ENCODE measurements at places on chromosomes 5 and 9.

- DNase-seq = no peak
Observed at GRCh38 chr5:122431298-122431697, 119.3 kb downstream of the SNCAIP start.

DNA sequence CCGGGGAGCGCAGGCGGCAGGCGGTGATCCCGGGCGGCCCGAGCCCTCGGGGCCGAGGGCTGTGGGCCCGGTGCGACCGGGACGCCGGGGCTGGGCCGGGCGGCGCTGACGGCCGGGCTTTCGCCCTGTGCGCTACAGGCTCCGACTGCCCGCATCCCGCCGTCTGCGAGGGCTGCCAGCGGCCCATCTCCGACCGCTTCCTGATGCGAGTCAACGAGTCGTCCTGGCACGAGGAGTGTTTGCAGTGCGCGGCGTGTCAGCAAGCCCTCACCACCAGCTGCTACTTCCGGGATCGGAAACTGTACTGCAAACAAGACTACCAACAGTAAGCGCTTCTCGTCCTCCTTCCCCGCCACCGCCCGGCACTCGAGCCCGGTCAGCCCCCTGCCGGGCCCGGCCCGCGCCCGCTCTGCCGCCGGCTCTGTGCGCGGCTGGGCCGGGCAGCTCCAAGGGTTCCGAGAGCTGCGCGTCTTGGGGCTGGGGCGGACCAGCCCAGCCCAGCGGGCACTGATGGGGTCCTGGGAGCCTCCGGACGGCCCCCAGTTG is 1.6 kb downstream of the LMX1B start:
- no peak for DNase-seq

- DNase-seq = no peak
Observed at GRCh38 chr9:137943655-137944054, 66.1 kb downstream of the CACNA1B start.

DNA sequence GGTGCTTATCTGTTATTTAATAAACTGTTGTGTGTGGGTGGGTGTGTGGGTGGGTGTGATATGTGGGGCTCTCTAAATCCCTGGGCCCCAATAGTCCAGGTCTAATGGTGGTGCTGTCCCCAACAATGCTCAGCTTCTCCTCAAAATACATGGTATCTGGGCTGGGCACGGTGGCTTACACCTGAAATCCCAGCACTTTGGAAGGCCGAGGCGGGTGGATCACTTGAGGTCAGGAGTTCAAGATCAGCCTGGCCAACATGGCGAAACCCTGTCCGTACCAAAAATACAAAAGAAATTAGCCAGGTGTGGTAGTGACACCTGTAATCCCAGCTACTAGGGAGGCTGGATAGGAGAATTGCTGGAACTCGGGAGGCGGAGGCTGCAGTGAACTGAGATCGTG is 4.5 kb upstream of the ORM1 start:
- DNase-seq = no peak

DNA sequence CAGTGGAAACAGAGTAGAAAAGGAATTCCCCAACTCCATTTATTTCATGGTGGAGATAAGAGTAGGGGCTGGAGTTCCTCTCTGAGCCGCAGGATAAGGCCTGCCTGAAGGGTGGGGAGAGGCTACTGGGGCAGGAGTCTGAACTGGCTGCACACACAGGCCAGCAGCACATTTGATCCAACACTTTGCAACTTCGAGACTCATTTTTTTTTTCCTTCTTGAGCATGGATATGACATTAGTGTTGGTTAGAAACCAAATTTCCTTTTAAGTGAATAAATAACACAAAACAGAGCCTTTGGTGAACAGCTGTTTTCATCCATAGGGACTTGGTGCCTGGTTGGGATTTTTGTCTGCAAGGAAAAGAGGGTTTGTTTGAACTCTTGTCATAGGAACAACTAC is 76.6 kb downstream of the RALGPS1 start:
- DNase-seq = no peak

- DNase-seq = no peak
Observed at GRCh38 chr9:98602839-98603500, 105.8 kb downstream of the GABBR2 start.

GRCh38 chr9:6270896-6271295 is 55.3 kb downstream of the IL33 start:
- no peak for DNase-seq

DNA sequence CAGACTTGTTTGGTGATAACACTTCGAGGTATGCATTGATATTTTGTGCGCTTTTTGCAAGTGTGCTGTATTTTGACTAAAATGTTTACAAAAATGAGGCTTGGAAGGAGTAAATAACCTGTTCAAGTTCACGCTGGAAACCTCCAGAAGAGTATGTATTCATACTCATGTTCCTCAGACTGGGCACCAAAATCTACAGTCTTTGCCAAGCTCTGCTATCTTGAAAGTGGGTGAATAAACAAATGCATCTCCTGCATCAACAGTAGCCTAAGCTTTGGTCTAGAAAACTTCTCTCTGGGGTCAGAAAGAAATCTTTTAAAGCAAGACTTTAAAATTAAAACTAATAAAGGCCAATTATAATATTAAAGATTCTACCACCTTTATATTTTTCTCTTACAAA is 157.9 kb downstream of the TRPM3 start:
- DNase-seq = no peak

DNA sequence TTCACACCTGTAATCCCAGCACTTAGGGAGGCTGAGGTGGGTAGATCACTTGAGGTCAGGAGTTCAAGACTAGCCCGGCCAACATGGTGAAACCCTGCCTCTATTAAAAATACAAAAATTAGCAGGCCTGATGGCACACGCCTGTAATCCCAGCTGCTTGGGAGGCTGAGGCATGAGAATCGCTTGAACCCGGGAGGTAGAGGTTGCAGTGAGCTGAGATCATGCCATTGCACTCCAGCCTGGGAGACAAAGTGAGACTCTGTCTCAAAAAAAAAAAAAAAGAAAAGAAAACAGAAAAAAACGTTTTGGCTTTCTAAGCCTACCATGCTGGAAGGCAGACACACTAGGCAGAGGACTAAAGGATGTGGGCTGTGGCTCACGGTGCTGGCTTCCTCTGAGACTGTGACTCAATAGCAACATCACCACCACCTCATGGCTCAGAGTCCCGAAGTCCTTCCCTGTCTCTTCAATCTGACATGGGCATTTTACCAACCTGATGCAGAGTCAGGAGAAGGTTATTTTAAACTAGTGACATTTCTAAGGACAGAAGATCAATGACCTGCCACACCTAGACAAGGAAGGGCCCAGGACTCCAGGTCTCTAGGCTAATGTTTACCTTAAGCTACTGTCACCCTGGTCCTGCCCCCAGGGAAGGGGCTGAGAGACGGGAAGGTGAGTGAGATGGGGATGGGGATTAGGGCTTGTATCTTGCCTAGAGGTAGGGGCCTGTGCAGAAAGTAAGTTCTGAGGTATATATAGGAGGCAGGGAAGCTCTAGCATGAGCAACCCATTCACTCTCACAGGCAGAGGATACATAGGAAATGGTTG is 3.7 kb downstream of the ECSCR start:
- DNase-seq = no peak

DNA sequence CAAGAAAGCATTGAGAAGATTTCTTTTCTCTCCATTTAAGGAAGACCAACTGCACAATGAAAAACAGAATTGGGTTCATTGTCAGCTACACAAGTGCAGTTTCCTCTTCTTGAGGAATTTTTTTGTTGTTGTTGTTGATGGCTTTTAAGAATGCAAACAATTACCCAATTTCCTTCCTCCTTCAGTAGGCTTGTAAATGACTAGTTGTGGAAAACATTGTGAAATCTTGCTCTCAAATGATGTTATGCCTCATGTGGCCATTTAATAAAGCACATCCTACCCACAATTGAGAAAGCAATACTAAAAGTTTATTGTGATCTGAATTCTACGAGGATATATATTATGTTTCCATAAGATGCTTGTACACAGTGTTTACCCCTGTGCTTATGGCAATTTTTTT is 171.6 kb downstream of the FAM174A start:
- no peak for DNase-seq

DNA sequence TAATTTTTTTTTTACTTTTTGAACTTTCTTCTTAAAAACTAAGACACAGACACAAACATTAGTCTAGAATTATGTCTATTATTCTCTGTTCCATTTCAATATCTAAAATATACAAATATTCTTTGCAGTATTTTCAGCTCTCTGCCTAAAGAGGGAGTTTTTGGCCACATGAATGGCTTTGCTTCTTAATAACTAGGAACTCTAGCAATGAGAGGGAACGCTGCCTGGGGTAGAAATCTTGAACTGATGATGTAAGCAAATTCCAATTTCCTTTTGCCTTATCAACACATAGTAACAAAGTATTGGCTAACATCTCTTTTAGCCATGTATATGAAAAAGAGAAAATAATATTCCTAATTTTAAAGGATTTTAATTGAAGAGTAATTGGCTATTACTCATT is 51.9 kb downstream of the SLC25A46 start:
- DNase-seq = no peak

DNA sequence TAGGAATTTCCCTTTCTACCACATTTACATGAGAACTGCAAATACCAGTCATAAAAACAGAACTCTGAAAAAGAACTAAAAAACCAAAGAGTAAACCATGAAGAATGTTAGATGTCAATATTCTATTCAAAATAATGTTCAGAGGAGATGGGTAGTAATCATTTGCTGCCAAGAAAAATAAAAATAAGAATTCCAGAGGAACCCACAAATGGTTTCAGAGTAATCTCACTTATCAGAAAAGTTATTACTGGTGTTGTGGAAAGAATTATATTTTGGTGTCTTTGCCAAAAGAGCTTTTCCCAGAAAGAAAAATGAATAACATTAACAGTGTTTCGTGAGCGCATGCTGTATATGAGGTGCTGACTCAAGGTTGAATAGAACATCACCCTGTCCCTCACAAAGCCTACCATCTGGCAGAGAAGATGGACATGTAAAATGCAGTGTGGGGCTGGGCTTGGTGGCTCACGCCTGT is 35.6 kb downstream of the GPR21 start:
- DNase-seq = no peak

DNA sequence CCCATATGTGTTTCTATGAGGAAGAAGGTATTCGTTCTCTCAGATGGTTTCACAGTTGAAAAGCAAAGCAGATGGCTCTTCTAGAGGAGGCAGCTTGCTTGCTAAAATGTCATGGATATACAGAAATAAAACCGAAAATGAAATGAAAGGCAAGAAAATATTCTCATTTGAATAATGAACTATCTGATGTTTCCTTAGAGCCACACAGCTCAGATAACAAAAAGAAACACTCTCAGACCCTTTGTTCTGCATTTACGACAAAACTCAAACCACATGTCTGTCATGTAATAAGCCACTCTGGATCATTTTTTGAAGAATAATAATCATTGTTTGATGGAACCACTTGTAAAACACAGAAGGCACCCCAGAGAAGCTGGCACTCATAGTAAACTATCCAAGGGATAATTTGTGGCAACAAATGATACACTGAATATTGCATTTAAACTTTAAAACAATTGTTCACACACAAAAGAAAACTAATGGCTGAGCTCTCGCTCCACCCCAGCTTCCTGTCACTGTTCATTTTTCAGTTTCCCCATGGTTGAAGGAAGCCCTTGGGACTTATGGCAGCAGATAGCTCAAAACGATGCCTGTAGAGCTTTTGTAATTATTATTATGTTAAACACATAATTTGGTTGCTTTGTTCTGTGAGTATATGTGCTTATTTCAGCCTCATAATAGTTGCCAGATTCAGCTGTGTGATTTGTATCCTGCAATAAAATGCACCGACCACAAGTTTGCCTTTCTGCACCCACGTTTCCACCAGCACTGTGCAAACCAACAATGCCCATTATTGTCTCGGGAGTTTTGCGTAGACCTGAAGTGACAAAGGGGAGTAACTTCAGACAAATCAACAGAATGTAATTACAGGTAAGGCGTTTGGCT is 256.0 kb downstream of the TMEM167A start:
- DNase-seq = no peak

- DNase-seq = no peak
Observed at GRCh38 chr5:3024976-3025375, 273.5 kb upstream of the IRX2 start.

DNA sequence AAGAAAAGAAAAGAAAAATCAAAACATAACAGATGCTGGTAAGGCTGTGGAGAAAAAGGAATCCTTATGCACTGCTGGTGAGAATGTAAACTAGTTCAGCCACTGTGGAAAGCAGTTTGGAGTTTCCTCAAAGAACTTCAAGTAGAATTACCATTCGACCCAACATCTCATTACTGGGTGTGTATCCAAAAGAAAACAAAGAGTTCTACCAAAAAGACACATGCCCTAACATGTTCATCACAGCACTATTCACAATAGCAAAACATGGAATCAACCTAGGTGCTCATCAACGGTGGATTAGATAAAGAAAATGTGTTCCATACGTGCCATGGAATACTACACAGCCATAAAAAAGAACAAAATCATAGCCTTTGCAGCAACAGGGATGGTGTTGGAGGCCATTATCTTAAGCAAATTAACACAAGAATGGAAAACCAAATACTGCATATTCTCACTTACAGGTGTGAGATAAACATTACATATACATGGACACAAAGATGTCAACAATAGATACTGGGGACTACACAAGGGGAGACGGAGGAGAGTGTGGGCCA is 63.4 kb downstream of the PDE6A start:
- no peak for DNase-seq

GRCh38 chr5:120479066-120479465 is 15.0 kb downstream of the PRR16 start:
- no peak for DNase-seq

GRCh38 chr5:57437976-57438805 is 44.4 kb downstream of the ACTBL2 start:
- no peak for DNase-seq

- no peak for DNase-seq
Observed at GRCh38 chr9:130962418-130963316, 23.6 kb upstream of the FIBCD1 start.

- no peak for DNase-seq
Observed at GRCh38 chr5:24595329-24595728, 49.4 kb downstream of the CDH10 start.

- no peak for DNase-seq
Observed at GRCh38 chr5:128252756-128253155, 169.2 kb downstream of the SLC12A2 start.

DNA sequence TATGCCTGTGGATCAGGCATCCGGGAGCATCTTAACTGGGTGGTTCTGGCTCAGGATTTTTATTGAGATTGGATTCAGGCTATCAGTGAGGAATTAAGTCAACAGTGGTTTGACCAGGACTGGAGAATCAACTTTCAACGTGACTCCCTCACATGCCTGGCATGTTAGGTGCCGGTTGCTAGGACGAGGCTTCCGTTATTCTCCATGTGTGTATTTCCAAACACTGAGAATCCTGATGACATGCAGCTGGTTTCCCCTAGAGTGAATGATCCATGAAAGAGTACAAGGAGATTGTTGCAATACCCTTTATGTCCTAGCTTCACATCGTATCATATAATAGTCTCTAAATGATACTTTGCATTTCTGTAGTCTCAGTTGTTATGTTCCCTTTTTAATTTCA is 529.2 kb downstream of the ANXA1 start:
- DNase-seq = no peak

- DNase-seq = no peak
Observed at GRCh38 chr9:94864196-94864595, 137.7 kb downstream of the AOPEP start.
